ENCODE measurements at places on chromosomes 11 and 22.

GRCh38 chr11:117279711-117280376 is 11.3 kb upstream of the BACE1-AS start:
- DNase-seq, result no peak

DNA sequence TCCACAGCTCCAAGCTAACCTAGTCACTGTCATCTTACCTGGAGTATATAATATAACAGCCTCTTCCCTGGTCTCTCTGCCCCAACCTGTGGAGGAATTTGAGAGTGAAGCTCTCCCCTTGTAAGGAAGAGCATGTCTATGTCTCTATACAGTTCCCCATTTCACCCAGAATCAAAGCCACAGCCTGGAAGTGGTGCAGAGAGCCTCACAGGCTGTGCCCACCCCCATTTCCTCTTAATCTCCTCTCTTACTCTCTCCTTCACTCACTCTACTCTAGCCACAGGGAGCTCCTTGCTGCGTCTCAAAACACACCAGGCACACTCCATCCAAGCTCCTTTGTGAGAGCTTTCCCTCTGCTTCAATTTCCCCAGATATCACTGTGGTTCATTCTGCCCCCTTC is 302.5 kb upstream of the ISX start:
- no peak for DNase-seq

DNA sequence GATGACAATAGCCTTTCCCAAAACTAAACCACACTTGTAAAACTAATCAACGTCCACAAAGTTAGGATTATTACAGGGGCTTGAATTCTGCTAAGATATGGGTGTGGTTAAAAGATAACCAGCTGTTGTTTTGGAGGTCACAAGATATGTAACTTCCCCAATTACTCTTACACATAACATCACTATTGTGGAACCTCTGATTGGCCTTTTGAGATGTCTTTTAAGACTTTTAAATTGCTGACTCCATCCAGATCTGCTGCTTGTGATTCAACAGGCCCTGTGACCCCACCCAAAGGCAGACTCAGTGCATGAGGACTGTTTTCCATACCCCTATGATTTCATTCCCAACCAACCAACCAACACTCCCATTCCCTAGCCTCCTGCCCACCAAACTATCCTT is 893.9 kb downstream of the OPCML start:
- no peak for DNase-seq

DNA sequence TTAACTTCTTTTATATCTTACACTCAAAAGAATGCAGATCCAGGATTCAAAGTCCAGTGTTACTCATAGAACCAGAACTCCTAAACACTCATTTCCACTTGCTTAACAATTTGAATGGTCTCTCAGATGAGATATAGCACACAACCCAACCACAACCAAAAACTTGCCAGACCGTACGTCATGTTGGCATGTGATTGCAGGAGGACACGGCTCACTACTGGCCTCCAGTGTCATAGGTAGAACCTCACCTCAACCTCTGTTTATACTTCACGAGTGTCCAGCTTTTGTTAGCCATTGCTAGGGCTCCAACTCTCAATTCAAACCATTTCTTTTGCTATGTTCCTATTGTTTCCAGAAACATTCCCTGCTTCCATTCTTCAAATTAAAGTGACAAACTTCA is 58.5 kb upstream of the PDGFD start:
- DNase-seq, result no peak

- no peak for DNase-seq
Observed at GRCh38 chr11:75107187-75107586, 10.5 kb upstream of the OR2AT4 start.

Measured in activated CD8-positive, alpha-beta T cell treated with anti-CD3 and anti-CD28 coated beads, Interleukin-2, amount 10 ng/mL, durations not matched to agents 7 days and 5 days (primary cell).